Activated T-helper 1 cell treated with anti-CD3 and anti-CD28 coated beads, Interleukin-12 subunit alpha, Interleukin-12 subunit beta, Interleukin-2, Interleukin-4 antibody, amounts not matched to agents 30 ng/mL and 10 ng/mL and 1 ng/mL, durations not matched to agents 14 hours and 24 hours and 36 hours (primary cell): ENCODE measurements at places on chromosomes 13 and 19.

- no peaks in the 10 kb centered on the region for H3K4me1 ChIP-seq
- DNase-seq: no peak
- peaks cover 2% of the 10 kb centered on the region for H3K27me3 ChIP-seq
- H3K4me3 ChIP-seq: no peak overlapping the region
- no peak overlapping the region for H3K27ac ChIP-seq
- no peaks in the 10 kb centered on the region for H3K36me3 ChIP-seq
Observed at GRCh38 chr13:94776956-94777355, 64.6 kb upstream of the SOX21 start.

DNA sequence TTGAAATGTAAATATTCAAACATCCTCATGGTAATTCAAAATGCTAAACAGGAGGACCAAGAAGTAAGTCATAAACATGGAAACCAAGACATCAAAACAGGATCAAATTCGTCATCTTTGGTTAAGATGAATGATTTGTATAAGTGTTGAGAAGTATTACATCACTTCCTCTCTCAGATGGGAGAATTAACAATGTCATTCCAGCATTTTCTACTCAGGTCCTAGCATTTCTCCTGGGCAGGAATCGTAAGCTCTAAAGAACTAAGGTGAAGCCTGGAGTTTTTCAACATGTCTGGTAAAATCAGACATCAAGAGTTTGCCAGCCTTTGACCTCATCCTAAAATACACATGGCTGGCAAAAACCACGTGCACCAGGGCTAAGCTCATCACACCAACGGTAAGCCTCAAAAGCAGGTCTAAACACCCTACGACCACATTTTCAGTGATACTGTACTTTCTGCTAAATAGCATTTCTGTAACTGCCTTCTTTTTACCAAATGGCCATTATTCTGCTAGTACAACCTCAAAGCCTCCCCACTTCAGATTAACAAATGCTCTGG is 24.8 kb downstream of the RANBP3 start:
- H3K27ac ChIP-seq: peak overlapping the region; percentile 98
- H3K4me1 ChIP-seq: peaks cover 79% of the 10 kb centered on the region
- H3K4me3 ChIP-seq: peak overlapping the region; percentile 76
- H3K36me3 ChIP-seq: peaks cover 23% of the 10 kb centered on the region

- H3K27me3 ChIP-seq: peaks cover 24% of the 10 kb centered on the region
- no peak for DNase-seq
- no peak overlapping the region for H3K4me3 ChIP-seq
- peaks cover 9% of the 10 kb centered on the region for H3K4me1 ChIP-seq
- no peak overlapping the region for H3K27ac ChIP-seq
- peaks cover 17% of the 10 kb centered on the region for H3K36me3 ChIP-seq
Observed at GRCh38 chr13:110980921-110981320, 66.1 kb upstream of the ANKRD10 start.

DNA sequence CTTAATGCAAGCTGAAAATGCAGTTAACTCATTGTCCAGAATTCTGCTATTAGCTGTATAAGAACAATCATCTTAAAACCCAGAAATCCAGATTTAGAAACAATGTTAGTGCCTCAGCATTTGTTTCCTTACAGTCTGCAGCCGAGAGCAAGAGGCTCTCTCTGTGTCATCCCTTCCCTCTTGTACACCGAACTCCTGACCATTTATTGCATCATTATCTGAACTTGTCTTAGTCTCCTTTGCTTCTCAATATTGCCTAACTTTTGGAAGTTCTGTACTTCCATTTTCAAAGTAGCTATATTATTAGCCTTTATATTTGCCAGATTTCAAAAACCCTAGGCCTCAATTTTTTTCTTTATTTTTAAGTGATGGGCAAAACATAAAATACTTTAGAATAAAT is 27.1 kb downstream of the RNASEH2B start:
- no peak overlapping the region for H3K4me3 ChIP-seq
- peaks cover 65% of the 10 kb centered on the region for H3K36me3 ChIP-seq
- H3K4me1 ChIP-seq: peaks cover 2% of the 10 kb centered on the region
- H3K27ac ChIP-seq: no peak overlapping the region

DNA sequence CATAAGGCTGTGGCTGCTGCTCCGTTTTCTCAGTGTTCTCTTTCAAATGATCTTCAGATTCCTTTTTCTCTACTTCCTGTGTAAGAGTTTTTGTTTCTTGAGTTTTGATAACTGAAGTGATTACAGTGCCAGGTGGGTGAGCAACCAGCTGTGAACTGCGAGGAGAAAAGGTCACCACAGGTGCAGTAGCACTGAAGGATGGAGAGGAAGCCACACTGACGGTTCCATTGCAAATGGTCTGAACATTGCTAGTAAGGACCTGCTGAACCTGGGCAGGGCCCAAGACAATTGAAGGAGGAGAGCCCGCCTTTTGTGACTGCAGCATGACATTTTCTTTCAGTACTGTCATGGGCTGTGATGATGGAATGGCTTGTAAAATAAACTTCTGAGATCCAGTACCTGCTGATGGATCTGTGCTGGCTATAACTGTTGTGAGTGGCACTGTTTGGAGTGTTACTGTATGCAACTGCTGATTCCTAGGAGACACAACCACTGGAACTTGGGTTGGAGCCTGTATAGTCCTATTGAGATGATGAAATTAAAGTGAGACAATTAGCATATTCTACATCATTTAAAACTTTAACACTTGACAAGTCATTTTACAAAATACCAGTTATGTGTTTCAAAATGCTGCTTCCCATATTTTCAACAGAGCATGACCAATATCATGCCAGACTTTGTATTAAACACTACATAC is 85.5 kb downstream of the ELF1 start:
- peaks cover 40% of the 10 kb centered on the region for H3K36me3 ChIP-seq
- H3K27ac ChIP-seq: peak overlapping the region; percentile 64
- no peaks in the 10 kb centered on the region for H3K27me3 ChIP-seq
- H3K4me3 ChIP-seq: no peak overlapping the region
- peaks cover 22% of the 10 kb centered on the region for H3K4me1 ChIP-seq

DNA sequence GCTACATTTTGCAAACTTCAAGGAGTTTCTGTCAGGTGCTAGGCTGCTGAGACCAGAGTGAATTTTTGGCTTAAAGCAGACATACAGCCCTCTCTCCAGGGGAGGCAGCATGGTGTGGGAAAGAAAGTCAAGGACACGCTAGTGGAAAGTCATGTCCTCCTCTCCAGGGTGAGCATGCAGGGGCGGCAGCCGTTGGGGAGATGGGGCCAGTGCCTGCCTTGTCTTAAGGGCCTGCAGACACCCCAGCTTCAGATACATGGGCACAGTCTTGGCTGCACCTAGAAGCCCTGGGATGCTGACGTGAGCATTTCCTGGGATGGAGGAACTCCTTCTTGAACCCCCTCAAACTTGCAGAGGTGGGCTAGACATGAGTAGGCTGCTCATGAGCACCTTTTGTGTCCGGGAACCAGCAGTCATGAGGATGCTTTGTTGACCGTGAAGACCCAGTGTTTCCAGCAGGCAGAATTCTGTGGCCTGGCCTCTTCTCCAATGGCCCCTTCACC is 43.3 kb upstream of the PEPD start:
- H3K36me3 ChIP-seq: no peaks in the 10 kb centered on the region
- no peak overlapping the region for H3K4me3 ChIP-seq
- DNase-seq: no peak

- no peaks in the 10 kb centered on the region for H3K36me3 ChIP-seq
- H3K4me3 ChIP-seq: peak overlapping the region; percentile 86
- no peak for DNase-seq
- peaks cover 38% of the 10 kb centered on the region for H3K4me1 ChIP-seq
- H3K27me3 ChIP-seq: peaks cover 15% of the 10 kb centered on the region
Observed at GRCh38 chr19:49117677-49118564, 1.0 kb downstream of the C19orf73 start.
